Stimulated activated CD8-positive, alpha-beta memory T cell treated with anti-CD3 and anti-CD28 coated beads, Interleukin-4, amount 100 ng/mL, for 1 hour (primary cell): ENCODE measurements at places on chromosomes 3 and 15.

- no peak for DNase-seq
Measured at GRCh38 chr3:10173095-10173925, 8.6 kb downstream of the IRAK2 start.

GRCh38 chr15:95825671-95826411, 504.7 kb upstream of the NR2F2 start:
- no peak for DNase-seq

DNA sequence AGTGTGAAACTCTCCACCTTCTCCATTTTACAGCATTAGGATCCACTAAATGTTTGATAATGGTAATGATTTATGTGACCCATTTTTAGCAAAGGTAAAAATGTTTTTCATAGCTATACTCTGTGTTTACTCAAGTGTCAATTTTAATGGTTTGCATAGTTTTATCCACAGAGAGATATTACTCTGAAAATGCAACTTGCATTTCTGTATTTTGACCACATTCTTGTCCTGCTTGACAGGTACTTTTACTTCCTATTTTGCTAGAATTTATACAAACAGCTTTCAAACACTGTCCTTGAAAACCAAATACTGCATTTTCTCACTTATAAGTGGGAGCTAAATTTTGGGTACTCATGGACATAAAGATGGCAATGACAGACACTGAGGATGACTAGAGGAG, 62.9 kb downstream of the SERPINI1 start:
- no peak for DNase-seq

- no peak for DNase-seq
Measured at GRCh38 chr3:120161902-120162301, 67.7 kb upstream of the GSK3B start.

GRCh38 chr3:40267937-40268724, 41.4 kb upstream of the EIF1B start:
- DNase-seq, result no peak

DNA sequence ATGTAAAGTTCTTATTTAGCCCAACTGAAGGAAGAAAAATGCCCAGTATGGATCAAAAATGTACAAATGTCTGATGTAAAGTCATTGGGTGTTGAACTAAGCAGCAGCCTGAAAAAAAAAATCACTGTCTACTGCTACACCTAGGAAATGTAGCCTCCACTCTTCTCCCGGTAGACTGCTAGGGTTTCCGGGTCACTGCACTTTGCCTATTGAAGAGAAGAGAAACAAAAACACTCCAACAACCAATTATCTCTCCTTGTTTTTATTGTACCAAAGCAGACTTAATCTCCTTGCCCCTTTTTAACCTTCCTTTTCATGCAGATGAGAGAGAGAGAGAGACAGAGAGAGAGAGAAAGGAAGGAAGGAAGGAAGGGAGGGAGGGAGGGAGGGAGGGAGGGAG, 140.2 kb upstream of the SETMAR start:
- no peak for DNase-seq

- DNase-seq, result no peak
Measured at GRCh38 chr15:66912001-66912400, 153.4 kb upstream of the SMAD3 start.

- no peak for DNase-seq
Measured at GRCh38 chr15:36161771-36162212, 417.6 kb upstream of the CDIN1 start.

- DNase-seq, result no peak
Measured at GRCh38 chr3:13548696-13549622, at the start of gene FBLN2. FBLN2 (plus strand) TSS chr3:13549125; CDS start chr3:13570356, 21,231 bp downstream.

DNA sequence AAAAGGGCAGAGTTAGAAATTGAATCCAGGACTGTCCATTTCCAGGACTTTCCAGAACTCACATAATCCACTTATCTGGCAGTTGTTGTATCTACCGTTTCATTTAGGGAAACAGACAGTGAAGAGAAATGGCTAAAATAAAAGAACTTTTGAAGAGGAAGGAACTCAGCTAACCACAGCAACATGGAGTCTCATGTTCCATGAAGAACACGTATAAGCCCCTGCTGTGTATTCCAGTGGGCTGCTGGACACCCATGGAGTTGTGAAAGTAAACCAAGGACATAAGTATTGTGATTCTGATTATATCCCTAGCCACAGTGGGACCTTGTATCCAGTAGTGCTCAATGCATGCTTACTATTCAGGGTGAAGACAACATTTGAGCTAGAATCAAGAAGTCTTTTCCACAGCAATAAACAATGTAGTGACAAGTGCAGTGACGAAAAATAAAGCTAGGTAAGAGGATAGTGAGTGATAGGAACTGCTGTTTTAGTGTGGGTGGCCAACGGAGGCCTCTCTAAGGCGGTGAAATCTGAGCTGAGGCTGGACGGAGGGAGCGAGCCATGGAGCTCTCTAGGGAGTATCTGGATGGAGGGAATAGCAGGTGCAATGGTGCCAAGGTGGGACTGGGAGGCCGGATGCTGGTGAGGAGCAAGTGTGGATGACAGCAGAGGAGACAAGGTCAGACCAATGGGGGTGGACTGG, 26.8 kb upstream of the TRH start:
- no peak for DNase-seq
